Stimulated activated CD8-positive, alpha-beta memory T cell treated with anti-CD3 and anti-CD28 coated beads, Interleukin-4, amount 100 ng/mL, for 1 hour (primary cell): ENCODE measurements at places on chromosomes 1 and 21.

- DNase-seq: no peak
Observed at GRCh38 chr21:39834543-39834942, 32.7 kb upstream of the PCP4 start.

DNA sequence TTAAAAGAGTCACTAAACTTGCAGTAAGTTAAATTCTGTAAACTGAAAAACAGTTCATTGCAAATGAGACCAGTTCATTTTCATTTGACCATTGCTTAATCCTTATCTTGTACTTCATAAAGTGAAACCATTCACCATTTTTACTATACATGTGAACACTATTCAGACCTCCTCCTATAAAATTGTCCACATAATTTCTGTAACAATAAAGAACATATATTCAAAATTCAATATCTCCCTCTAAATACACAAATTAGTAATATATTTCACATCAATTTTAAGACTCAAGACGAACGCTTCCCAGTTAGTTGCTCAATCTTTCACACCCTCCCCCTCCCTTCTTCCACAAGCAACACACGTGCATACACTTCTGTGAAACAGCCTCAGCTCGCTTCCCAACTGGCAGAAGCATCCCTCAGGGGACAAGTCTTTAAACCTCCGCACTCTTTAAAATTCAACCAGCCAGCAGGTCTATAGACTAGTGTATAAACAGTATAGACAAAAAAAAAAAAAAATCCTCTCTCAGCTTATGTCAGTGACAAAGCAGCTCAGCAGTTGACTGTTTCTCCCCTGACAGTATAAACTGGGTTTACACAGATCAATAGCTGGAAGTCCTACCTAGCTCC lies 99.6 kb downstream of the DENND1B start:
- no peak for DNase-seq

DNA sequence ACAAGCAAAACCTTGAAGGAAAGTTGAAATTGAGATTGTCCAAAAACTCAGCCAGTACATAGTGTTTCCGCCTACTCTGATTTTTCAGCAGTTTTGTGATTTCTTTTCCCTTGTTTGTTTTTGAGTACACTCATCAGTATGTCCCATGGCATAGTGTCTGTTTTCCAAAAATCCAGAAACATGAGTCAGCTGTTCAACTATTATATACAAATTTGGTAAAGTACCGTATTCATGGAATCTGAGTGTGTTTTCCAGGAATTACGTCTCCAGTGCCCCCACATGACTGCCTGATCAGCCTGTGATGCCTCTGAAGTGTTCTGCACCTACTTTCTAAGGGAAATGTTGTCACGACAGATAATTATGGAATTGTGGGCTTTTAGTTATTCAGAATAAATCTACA lies 186.8 kb downstream of the LTN1 start:
- no peak for DNase-seq

DNA sequence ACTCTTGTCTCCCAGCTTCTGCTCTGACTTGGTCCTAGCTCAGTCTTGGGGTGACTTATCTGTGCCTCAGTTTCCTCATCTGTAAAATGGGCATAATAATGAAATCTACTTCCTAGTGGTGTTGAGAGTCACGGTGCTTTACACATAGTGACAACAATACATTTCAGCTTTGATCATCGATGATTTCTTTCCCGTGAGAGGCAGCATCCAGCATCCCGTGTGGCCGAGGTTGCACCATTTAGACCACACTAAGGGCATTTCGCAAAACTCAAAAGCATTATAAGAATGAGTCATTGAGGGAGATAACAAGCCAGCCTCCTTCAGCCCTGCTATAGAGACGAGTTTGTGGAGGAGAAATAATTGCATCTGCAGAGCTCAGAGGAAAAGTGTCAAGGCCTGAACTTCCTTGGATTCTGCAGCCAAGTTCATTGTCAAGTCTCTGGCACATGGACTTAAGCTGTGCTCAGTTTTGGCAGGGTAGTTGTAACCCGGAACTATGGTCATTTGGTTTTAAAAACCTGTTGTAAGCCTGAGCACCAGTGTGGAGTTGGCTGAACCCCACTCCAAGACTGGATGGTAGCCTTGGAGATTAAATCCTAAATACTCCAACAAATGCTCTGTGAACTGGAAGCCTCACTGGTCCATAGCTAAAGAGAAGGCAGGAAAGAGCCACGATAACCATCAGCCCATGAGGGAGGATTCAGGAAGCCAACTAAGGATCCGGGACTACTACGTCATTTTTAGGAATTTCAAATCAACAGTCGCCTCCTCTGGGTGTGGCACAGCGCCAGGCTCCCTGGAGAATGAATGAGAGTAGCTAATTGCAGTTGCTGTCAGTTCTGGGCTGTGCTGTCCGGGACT lies 64.2 kb downstream of the TCP10L start:
- no peak for DNase-seq

GRCh38 chr1:169495046-169495775 lies 9.5 kb upstream of the SLC19A2 start:
- DNase-seq: no peak

GRCh38 chr1:40385437-40386358 lies 12.2 kb downstream of the SMAP2 start:
- DNase-seq: no peak

- no peak for DNase-seq
Observed at GRCh38 chr1:226209307-226210059, 14.0 kb upstream of the MIXL1 start.

- no peak for DNase-seq
Observed at GRCh38 chr1:114130213-114130612, 23.5 kb downstream of the SYT6 start.

DNA sequence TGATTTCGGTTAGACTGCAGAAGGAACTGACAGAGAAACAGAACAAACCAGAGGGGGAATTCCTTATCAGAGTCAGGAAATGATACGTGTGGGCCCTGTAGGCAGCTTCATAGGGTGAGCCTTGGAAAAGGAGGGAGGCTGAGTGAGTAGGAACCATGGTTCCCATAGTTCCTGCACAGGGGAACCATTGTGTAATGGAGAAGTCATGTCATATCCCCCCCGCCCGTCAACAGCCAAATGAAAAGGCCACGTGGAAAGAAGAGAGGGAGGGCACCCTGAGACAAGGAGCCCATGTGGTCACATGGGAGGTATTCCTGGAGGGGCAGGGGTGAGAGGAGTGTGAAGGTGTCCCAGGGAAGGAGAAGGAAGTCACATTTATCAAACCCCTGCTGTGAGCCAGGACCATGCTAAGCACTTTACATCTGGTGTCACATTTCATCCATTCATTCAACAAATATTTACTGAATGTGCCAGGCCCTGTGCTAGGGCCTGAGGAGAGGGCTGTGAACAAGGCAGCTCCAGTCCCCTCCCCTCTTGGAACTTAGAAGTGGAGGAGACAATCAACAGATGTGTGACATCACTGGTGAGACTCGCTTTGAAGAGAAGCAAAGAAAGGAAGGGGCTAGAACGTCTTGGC lies 15.7 kb upstream of the FGR start:
- DNase-seq: no peak

DNA sequence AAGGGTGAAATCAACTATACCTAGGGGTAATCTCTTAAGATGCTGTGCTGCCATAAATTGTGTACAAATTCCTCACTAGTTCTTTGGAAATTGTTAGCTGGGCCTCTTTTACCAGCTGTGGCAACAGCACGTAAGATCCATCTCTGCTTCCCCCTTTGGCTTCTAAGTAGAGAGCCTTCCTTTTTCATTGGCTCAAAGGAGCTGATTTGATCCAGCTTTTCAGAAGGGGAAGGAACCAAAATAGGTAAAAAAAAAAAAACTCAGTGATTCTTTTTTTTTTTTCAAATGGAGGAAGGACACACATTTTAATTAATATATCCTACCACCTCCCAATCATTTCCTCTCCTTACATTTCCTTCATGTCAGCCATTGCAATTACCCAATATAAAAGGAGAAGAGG lies 4.0 kb upstream of the RCAN1 start:
- DNase-seq: no peak

DNA sequence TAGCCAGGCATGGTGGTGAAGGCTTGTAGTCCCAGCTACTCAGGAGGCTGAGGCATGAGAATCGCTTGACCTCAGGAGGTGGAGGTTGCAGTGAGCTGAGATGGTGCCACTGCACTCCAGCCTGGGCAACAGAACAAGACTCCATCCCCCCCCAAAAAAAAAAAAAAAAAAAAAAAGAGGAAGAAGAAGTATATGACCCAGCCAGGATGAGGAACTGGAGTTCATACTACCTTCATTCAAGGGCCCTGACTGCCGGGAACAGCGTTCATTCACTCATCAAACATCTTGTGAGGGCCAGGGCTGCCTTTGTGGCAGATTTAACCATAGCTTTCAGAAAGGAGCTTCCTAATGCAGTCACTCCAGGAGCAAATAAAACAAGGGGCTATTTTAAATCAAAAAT lies 127.6 kb downstream of the MRPS6 start:
- DNase-seq: no peak
